Fibroblast of upper back skin (primary cell): ENCODE measurements at places on chromosomes 12 and 14.

- DNase-seq = no peak
Measured at GRCh38 chr12:43011383-43011926, 421.9 kb upstream of the PRICKLE1 start.

DNA sequence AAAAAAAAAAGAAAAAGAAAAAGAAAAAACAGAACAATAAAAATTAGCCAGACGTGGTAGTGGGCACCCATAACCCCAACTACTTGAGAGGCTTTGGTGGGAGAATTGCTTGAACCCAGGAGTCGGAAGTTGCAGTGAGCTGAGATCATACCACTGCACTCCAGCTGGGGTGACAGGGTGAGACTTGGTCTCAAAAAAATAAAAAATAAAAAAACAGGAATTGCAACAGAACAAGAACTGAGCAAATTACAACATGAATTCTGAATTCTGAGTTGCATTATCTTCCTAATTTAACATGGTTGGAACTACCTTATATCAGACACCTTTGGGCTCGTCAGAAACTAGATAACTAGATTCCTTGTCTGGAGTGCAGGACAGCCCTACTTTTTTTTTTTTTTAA lies 53.3 kb upstream of the NR2C1 start:
- no peak for DNase-seq

- DNase-seq = no peak
Measured at GRCh38 chr12:65962921-65963861, 138.9 kb downstream of the HMGA2 start.

DNA sequence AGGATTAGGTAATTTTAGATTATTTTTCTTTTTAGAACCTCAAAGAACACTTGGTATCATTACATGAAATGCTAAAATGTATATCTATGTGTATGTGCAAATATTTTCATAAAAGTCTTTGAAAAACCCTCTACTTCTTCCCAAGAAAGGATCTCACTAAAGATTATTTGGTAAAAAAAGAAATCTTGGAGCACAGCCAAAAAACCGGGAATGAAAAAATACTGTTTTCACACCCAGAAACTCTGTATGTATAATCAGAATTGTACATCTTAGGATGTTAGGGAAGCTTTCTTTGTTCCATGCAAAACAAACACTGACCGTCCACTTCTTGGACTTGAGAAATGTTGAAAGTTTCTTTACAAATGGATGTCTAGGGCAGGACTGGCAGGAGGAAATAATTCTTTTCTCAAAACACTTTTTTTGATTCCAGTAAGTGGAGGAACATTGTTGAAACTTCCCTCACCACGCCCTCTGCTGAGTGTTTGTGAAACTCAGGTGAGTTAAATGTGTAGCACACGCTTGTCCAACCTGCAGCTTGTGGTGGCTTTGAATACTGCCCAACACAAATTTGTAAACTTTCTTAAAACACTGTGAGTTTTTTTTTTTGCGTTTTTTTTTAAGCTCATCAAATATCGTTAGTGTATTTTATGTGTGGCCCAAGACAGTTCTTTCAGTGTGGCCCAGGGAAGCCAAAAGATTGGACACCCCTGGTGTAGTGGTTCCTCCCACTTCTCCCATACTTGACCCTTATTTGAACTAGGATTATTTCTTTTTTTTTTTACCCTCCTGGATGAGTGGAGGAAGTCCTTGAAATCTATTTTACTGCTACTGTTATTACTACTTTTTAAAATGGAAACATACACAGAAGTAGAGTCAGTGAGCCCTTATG lies 26.6 kb downstream of the FBXO34 start:
- DNase-seq = no peak

DNA sequence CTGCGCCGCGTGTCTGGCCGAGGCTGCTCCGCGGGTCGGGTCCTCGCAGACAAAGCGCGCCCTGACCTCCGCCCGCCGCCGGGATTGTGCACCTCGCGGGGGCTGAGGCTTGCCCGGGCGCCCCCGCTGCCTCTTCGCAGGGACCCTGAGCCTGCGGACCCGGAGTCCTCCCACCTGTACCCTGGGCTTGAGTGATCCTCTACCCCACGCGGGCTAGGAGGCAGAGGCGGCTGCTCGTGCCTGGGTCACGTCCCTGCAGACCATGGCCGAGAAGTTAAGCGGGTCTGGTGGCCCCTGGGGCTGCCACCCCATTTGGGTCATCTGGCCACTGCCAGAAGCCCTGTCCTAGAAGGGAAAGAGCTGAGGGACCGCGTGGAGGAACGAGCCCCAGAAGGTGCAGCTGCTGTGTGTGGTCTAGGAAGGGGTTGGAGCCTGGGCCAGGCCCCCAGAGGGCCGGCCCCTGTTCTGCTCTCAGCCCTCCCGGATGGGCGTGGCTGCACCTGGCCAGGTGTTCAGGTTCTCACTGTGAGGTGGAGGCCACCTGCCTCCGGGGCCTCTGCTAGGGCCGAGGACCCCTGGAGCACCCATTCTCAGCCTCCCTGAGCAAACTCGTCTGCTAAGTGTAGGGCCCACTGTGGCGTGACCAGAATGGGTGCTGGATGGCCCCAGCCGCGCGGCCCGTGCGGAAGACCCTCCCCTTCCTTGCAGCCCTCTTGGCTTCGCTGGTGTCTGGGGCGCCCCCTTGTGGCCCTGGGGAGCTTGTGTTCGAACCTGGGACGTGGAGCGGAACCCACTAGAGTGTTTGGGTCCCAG lies 49.6 kb downstream of the LRCOL1 start:
- peak; percentile 57 for DNase-seq

- no peak for DNase-seq
Measured at GRCh38 chr12:66217342-66217917, 28.4 kb downstream of the IRAK3 start.

GRCh38 chr12:116257215-116257614 lies 20.3 kb downstream of the MED13L start:
- DNase-seq = no peak

DNA sequence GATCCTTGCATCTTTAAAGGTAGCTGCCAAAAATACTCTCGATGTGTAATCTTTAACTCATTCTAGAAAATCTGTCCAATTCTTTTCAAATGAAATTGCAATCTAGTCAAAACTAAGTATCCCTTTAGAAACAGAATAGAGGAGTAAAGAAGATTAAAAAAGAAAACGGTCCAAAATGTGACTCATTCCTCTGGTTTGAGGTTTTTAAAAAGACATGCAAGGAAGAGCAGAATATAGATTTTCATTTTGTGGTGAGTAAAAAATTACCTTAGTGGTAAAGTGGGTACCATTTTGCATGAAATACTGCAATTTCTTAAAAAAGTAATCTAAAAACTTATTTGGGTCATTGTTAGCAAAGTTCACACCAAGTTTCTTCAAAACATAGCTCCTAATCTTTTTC lies 108.4 kb downstream of the BRMS1L start:
- DNase-seq = peak; percentile 12

DNA sequence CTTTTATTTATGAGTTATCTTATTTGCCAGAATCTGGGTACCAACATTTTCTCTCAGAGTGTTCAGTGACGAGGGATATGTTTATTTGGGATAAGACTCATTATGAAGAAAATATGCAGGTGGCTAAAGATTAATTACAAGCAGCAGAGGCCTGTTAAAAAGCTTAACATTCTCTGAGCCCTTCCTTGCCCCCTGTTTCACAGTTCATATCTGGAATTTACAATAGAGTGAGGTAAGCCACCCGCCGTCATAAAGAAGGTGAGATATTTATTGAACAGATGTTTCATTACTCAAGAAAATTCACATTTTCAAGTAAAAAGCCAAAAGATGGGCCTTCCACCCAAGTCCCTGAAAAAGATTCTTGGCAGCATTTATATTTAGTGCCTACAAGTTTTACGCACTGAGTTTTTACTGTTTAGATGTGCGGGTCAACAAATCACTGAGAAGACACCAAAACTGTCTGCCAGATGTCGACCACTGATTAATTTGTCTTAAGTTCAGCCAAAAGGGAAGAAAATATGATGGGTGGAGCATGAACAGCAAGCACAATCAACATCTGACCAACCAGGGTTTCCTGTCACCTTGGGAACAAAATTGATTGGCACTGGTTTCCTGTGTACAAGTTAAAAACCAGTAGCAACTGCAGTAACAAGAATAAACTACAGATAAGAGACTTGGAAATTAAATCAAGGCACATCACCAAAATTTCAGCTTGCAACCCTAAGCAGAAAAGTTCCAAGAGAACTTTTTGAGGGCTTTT lies 85.5 kb upstream of the PTPRB start:
- peak; percentile 12 for DNase-seq

DNA sequence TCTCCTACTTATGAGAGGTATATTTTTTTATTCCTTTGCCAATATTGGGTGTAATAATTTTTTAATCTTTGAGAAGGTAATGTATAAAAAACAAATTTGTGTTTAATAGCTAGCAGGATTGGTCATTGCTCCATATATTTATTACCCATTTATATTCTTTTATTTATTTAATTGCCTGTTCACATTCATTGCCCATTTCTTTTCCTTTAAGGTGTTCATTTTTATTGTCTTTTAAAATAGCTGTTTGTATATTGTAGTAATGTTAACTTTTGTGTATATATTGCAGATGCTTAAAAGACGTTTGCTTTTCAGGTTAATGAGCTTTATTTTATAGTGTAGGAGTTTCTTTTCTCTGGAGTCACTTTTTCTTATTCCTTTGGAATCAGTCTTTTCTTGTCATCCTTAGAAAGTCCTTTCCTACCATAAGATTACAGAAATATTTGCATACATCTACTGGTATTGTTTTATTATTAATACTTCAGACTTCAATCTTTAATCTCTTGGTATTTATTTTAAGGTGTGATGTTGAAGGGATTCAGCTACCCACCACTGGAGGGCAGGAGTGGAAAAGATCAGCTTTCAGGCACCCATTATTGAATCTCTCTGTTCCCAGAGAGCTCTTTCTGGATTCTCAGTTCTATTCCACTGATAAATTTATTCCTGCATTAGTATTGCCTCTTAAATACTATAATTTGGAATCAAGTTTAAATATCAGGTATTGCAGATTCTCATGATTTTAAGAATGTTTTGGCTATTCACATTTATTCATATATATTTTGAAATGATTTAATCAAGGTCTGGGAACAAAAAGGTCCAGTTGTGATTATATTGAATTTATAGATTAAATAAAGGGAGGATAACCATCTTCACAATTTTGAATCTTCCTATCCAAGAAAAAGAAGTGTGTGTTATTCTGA lies 17.3 kb downstream of the PPM1A start:
- DNase-seq = no peak

- DNase-seq = no peak
Measured at GRCh38 chr12:67764946-67765619, 116.5 kb downstream of the DYRK2 start.

- no peak for DNase-seq
Measured at GRCh38 chr14:84485036-84485435, 1044.9 kb upstream of the FLRT2 start.

DNA sequence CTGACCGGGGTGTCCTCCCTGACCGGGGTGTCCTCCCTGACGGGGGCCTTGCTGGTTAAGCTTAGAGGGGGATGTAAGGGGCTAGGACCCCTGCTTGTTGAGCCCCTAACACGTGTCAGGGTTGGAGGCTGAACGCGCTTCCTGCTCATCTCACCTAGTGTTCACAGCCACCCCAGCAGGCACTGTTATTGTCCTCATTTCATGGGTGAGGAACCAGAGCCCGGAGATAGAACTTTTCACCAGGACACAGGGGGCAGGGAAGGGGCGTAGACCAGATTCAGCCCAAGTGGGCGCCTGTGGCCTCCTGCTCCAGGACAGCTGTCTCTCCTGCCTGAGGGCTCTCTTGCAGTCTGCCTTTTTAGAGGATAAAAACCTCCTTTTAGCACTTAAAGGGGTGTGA lies 236.3 kb downstream of the GLT1D1 start:
- DNase-seq = no peak

GRCh38 chr12:42097971-42098370 lies 46.7 kb downstream of the GXYLT1 start:
- no peak for DNase-seq

DNA sequence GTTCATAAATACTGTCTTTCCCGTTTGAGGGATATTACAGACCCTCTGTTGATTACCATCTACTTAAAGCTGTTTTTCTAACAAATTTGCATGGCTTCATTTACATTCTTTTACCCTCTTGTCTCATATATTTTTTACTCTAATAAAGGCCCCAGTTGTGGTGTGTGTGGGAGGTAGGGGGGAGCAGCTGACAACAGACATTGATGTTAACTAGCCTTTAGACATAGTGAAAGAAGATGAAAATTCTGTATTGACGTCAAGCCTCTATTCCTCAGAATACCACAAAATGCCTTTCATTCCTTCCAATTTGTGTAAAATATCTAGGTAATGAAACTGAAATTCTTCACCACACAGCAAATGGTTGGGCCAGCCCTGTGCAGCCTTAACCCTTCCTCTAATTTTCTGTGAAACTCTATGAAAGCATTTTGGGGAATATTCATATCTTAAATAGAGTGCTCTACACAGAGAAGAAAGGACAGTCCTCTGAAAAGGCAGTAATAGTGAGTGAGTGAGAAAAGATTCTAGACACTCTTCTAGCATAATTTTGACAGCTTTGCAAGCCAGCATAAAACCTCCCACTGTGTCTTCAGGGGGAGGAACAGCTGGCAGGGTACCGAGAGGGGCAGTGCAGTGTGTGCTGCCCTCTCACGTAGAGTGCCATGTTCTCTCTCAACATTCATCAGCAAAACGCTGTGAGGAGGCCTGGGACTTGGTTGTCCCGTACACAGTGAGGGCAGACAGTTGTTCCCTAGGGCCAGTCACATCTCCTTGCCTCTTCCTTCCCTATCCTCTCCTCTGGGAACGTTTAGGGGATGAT lies 20.1 kb upstream of the CERS5 start:
- peak; percentile 95 for DNase-seq

DNA sequence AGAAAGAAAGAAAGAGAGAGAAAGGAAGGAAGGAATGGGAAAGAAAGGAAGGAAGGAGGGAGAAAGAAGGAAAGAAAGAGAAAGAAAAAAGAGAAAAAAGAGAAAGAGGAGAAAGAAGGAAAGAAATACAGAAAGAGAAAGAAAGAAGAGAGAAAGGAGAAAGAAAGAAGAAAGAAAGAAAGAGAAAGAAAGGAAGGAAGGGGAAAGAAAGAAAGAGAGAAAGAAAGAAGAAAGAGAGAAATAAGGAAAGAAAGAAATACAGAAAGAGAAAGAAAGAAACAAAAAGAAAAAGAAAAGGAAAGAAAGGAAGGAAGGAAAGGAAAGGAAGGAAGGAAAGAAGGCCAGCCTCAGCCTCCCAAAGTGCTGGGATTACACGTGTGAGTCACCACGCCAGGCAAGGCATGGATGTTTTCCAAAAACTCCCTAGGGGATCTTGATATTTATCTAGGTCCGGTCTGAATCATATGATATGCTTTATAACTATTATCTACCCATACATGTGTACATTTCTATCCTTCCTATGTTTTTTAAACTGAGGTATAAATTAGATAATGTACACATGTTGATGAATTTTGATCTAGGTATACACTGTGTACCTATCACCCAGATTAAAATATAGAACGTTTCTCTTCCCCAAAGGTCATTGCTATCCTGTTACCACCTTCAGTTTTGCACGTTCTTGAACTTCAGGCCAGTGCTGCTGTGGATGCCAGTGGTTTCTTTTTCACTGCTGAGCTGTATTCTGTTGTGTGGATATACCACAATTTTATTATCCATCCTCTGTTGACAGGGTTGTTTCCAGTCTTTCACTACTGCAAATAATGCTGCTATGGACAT lies 177.9 kb downstream of the RBM19 start:
- DNase-seq = peak; percentile 73

GRCh38 chr14:50083467-50084337 lies 32.7 kb downstream of the VCPKMT start:
- no peak for DNase-seq

- no peak for DNase-seq
Measured at GRCh38 chr14:104700225-104700651, 10.8 kb downstream of the INF2 start.
